ENCODE measurements at places on chromosomes 12 and 14. TPM values are rescaled to one million over a fixed set of nuclear protein-coding genes. Genes with fewer than 3 reads are reported as not detected.

DNA sequence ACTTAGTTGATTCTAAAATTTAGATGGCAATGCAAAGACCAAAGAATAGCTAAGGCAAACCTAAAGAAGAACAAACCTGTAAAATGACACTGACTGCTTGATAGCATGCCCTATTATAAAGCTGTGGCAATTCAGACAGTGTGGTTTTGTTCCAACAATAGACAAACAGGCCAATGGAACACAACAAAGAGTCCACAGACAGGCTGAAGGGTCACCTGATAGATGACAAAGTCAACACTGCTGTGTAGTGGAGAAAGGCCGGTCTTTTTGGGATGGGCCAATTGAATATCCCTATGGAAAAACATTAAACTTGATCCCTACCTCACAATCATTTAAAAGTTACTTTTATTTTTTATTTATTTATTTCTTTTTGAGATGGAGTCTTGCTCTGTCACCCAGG lies 33.8 kb upstream of the SLC25A3 start:
- H3K27me3 ChIP-seq, result no peaks in the 10 kb centered on the region
- no peak overlapping the region for H3K4me3 ChIP-seq
- peaks cover 3% of the 10 kb centered on the region for H3K36me3 ChIP-seq
- DNase-seq, result no peak
- H3K4me1 ChIP-seq, result no peaks in the 10 kb centered on the region

- H3K36me3 ChIP-seq, result no peaks in the 10 kb centered on the region
- no peak overlapping the region for H3K27ac ChIP-seq
- no peak overlapping the region for H3K4me3 ChIP-seq
- H3K27me3 ChIP-seq, result peaks cover 6% of the 10 kb centered on the region
Measured at GRCh38 chr14:101476916-101477553, 84.3 kb upstream of the DIO3 start.

DNA sequence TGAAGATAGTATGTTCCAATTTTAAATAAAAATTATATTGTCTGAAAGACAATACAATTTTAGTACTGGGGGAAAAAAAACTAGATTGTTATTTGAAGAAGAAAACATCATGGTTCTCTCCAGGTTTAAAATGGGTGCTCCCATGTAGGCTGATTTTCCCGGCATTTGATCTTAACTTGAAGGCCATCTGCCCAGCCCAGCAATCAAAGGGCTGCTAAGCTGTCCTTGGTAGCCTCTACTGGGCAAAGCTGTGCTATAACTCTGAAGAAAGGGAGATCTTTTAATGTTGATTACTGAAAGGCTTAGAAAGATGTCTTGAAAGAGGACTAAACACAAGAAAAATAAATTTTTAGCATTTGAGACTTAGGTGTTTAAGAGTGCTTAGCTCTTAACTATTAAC lies 41.4 kb downstream of the CBX5 start:
- H3K27me3 ChIP-seq, result no peaks in the 10 kb centered on the region
- peaks cover 13% of the 10 kb centered on the region for H3K4me1 ChIP-seq
- H3K4me3 ChIP-seq, result no peak overlapping the region
- DNase-seq, result no peak

DNA sequence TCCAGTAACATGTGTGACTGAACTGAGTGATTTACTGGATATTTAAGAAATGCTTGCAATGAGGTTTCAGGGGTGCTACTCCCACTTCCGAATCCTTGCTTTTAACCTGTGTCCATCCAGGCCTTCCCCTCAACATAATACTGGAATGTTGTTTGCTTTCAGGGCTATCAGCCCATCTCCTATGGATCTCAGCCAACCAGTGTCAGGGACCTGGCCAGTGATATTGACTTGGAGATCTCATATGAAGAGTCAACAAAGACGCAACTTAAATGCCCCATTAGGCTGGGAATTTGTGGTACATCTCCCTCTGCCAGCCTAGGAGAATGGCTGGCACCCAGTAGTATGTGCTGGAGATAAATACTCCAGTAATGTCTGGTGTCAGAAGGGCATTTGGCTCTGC lies 889 bp upstream of the IFT43 start:
- DNase-seq, result no peak
- no peaks in the 10 kb centered on the region for H3K36me3 ChIP-seq
- H3K4me3 ChIP-seq, result peak overlapping the region; percentile 76
- peaks cover 6% of the 10 kb centered on the region for H3K27me3 ChIP-seq
- no peak overlapping the region for H3K27ac ChIP-seq
- peaks cover 43% of the 10 kb centered on the region for H3K4me1 ChIP-seq

DNA sequence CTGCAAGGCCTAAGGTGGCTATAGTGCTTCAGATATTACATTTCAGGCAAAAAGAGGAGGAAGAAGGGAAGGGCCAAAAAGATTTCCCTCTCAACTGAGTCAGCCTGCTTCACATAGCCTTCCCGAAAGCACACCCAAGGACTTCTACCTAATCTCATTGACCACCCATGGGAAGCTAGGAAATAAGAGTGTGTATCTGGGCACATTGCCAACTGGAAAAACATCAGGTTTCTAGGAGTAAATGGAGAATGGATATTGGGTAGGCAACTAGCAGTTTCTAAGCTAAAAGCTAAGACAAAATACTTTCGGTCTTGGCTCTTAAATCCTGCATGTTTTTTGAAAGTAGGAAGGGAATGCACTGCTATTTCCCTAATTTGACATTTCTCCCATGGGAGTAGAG lies 221.7 kb upstream of the GRIP1 start:
- H3K27ac ChIP-seq, result no peak overlapping the region
- no peaks in the 10 kb centered on the region for H3K36me3 ChIP-seq
- H3K27me3 ChIP-seq, result peaks cover 2% of the 10 kb centered on the region

DNA sequence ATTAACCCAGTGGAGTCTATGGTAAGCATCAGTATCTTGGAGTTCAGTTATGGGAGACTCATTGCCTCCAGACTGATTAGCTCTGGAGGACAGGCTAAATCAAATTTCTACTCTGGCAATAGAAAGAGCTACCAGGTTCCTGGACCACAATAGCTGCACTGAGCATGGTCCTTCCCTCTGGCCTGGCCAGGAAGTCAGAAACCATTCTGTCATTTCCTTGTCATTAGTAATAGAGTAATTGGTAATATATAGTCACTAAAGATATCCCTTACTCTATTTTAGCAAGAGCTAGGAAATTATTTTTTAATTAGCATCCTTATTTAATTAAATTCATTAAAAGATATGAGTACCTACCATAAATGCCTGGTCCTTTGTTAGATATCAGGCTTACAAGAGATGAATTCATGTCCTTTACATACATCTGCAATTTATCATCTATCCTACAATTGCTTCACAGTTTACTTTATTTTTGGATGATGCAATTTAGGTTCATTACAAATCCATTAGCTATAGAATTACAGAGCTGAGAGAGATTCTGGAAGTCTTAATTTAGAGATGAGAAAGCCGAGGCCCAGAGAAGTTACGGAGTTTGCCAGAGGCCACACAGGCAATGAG lies 23.7 kb upstream of the TDRD9 start:
- H3K27ac ChIP-seq, result no peak overlapping the region
- no peaks in the 10 kb centered on the region for H3K36me3 ChIP-seq
- H3K27me3 ChIP-seq, result no peaks in the 10 kb centered on the region
- peaks cover 22% of the 10 kb centered on the region for H3K4me1 ChIP-seq
- H3K4me3 ChIP-seq, result no peak overlapping the region

DNA sequence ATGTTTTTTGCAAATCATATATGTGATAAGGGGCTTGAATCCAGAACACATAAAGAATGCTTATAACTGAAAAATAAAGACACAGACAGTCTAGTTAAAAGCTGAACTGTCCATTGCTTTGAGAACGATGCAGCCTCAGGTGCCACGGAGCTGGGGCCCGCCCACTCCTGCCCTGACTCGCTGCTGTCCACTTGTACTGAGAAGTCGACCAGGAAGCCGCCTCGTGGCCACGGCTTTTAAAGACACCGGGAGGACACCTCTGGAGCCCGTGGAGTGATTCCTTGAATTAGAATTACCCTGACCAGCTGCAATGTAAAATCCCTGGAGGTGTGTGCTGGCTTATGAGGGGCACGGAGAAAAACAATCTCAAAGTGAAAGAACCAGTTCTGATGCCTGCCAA lies 23.9 kb upstream of the TEX22 start:
- H3K36me3 ChIP-seq, result peaks cover 8% of the 10 kb centered on the region
- no peaks in the 10 kb centered on the region for H3K27me3 ChIP-seq
- H3K4me3 ChIP-seq, result no peak overlapping the region
- no peak for DNase-seq
- peaks cover 20% of the 10 kb centered on the region for H3K4me1 ChIP-seq

GRCh38 chr12:132804426-132804861 lies 24.2 kb downstream of the GOLGA3 start:
- H3K4me1 ChIP-seq, result peaks cover 22% of the 10 kb centered on the region
- H3K36me3 ChIP-seq, result peaks cover 72% of the 10 kb centered on the region
- no peak for DNase-seq
- no peaks in the 10 kb centered on the region for H3K27me3 ChIP-seq

DNA sequence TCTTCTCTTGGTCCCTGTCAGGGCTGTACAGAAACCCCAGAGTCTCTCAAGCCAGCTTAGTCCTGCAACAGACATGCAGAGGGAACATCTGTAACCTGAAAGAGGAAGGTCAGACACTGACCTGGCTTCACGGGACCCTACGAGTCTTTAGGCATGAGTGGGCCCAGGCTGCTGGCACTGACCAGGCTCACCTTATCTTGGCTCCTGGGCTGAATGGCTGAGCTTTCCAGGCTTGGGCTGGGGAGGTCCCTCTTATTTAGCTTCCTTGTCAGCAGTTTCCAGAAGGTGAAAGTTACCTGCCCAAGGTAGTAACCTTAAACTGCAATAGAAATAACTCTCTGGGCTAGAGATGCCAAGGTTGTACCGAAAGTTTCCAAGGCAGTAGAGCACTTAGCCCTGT lies 58.4 kb upstream of the FUT8 start:
- H3K27ac ChIP-seq, result no peak overlapping the region
- peaks cover 48% of the 10 kb centered on the region for H3K4me1 ChIP-seq
- H3K27me3 ChIP-seq, result no peaks in the 10 kb centered on the region
- H3K4me3 ChIP-seq, result no peak overlapping the region

DNA sequence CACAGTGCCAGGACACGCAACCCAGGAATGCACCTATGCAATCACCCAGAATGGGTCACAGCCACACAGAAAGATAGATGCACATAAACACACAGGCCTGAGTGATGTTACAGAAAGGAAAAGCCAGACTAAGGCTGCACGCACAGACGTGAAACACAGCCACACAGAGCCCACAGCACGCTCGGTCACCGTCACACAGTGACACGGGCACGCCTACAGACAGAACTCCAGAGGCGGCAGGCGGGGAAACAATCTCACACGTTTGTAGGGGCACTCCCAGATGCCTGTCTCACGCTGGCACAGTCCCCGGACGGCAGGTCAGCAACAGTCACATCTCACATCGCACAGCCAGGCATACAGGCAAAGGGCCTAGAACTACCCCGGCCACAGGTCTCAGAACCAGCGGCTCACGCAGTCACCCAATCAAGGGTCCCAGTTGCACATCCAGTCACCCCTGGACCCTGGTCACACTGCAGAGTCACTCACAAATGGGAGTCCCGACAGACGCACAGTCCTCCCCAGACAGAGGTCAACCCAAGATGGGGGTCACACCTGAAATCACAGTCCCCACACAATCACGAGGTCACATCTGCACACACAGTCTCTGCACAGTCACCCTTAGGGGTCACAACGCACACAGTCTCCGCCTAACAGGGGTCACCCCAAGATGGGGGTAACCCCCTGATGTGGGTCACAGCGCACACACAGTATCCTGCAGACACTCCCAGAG lies 790 bp downstream of the SSH1 start:
- peaks cover 5% of the 10 kb centered on the region for H3K27me3 ChIP-seq
- DNase-seq, result peak; percentile 60

Gene SYCP3
- 0.35 TPM for total RNA-seq

DNA sequence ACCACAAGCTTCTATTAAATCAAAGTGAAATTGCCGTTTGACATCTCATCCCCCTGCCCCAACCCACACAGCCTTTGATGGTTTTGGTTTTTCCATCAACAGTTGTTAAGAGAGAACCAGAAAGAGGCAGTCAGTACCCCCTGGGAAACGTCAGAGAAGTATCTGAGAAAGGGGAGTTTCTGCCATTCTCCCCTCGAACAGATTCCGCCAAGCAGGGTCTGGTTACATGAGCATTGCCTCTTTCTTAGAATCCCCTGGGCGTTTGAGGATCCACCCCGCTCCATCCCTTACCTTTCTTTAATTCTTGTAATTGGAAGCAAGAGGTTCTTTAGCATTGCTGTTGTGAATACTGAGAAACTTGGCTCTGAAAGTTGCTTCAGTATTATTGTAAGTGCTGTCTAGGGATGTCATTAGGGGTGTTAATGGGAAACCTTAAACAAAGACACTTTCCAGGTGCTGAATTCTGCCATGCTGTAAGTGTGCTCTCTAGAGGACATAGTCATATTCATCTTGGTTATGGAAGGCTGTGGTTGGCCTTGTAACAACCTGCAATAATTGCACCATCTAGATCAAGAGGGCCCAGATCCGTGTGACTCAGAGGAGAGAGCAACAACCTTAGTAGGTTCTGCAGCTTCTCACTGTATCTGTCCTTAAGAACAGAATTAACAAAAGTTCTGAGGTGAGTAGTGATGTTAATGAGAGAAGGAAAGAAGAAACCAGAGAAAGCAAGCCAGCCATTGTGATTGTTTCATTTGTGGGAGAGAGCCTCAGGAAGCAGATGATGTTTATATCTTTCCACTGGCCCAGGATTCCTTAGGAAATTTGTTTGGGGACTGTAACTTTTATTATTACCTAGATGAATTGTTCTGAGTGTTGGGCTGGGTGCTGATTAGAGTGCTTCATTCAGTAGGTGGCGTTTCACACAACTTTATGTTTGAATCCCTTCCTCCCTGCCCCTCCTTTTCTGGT lies 9.0 kb downstream of the TMBIM6 start:
- peak overlapping the region; percentile 81 for H3K27ac ChIP-seq
- peaks cover 45% of the 10 kb centered on the region for H3K36me3 ChIP-seq
- H3K27me3 ChIP-seq, result no peaks in the 10 kb centered on the region
- peak overlapping the region; percentile 37 for H3K4me3 ChIP-seq
- H3K4me1 ChIP-seq, result peaks cover 73% of the 10 kb centered on the region
- peak; percentile 44 for DNase-seq

GRCh38 chr14:99402950-99403349 lies 77.7 kb downstream of the SETD3 start:
- peaks cover 43% of the 10 kb centered on the region for H3K36me3 ChIP-seq
- H3K4me3 ChIP-seq, result no peak overlapping the region
- H3K4me1 ChIP-seq, result peaks cover 22% of the 10 kb centered on the region
- H3K27ac ChIP-seq, result no peak overlapping the region

- H3K27ac ChIP-seq, result no peak overlapping the region
- no peaks in the 10 kb centered on the region for H3K36me3 ChIP-seq
Measured at GRCh38 chr12:21839776-21840175, 65.3 kb upstream of the KCNJ8 start.

GRCh38 chr12:1161197-1161596 lies 170.2 kb downstream of the ERC1 start:
- no peaks in the 10 kb centered on the region for H3K27me3 ChIP-seq
- no peak overlapping the region for H3K4me3 ChIP-seq
- H3K4me1 ChIP-seq, result no peaks in the 10 kb centered on the region
- DNase-seq, result no peak
- H3K27ac ChIP-seq, result no peak overlapping the region
- H3K36me3 ChIP-seq, result peaks cover 3% of the 10 kb centered on the region

Gene KLC1
- 135 TPM for total RNA-seq

Gene VRTN
- not detected for total RNA-seq

DNA sequence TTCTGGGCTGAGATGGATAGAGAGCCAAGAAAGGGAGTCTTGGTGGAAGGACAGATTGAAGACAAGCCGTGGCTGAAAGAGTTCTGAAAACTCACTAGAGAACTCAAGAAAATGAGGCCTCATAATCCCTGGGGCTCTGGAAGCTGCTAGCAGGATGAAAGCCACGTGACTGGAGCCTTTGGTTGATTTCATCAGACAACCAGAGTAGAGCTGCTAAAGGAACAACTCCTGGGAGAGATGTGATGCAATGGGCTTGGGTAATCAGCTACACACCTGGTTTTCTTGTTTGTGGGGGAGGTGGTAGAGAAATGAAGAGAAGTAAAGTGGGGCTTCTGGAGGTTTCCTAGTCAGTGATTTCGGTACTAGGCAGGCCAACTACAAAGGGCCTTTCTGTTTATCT lies 13.4 kb downstream of the CSRNP2 start:
- H3K27ac ChIP-seq, result peak overlapping the region; percentile 28
- no peak for DNase-seq
- no peaks in the 10 kb centered on the region for H3K4me1 ChIP-seq
- peaks cover 22% of the 10 kb centered on the region for H3K36me3 ChIP-seq

Gene LRRC43
- total RNA-seq, result not detected

Data from activated CD4-positive, alpha-beta T cell treated with anti-CD3 and anti-CD28 coated beads, Interleukin-2, amount 10 ng/mL, durations not matched to agents 7 days and 5 days (primary cell).